ENCODE measurements at places on chromosomes 7 and 10.

DNA sequence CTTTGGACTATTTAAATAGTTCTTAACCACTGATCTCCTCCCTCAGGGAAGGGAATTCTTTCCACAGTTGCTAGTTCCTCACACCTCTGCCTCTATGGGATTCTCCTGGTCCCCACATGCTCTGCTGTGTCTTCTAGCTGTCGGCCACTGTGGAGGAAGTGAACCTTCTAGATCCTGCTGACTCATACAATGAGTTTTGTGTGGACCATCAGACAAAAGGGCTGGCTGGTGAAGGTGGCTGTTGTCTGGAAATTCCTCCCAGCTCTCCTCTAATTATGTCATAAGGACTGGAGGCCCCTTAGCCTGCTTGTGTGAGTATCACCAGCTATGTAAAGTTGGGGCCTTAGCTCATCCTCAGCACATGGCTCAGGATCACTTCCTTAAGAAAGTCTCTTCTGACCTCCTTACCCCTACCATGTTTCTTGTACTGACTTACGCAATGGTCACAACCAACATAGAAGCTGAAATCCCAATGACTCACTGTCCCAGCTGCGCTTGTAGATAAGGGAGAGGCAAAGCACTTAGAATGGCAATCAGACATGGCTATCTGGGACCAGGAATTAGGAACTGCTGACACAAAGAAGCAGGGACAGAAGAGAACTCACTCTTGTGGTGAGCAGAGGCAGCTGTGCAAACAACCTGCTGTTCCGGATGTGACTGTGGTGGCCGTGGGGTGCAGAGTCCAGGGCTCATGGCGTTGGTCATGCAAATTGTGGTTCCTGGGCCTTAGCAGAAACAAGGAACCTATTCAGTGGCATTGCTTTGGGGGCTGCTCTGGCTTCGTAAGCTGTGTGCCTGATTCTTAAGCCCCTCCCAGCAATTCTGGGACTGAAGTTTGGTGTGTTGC lies 2.5 kb upstream of the MACC1 start:
- DNase-seq, result no peak

DNA sequence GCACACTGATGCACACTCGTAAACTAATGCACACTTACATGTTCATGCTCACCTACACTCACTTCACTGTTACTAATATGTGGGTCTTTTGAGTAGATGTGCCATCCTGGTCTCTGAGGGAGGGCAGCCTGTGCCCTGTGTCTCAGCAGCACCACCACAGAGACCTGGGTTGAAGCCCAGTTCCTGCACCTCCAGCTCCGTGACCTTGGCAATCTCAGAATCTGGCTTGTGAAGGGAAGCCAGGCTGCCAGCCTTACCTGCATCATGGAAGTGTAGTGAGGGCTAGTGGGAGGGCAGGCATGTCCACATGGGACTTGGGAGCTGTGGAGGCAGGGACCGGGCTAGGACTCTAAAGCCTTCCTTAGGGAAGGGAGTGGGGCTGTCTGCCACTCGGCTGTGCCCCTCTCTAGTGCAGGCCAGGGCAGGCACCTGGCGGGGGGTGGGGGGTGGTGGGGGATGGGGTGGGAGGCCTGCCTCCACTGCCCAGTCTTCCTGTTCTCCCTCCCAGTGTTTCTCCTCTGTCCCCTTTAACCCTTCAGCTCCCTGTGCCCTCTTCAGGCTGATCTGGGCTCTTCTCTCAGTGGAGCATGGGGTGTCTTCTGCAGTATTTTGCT lies 8.1 kb downstream of the ADCY1 start:
- DNase-seq, result no peak

- DNase-seq, result no peak
Measured at GRCh38 chr7:75537731-75538130, 45.6 kb downstream of the SPDYE5 start.

- DNase-seq, result no peak
Measured at GRCh38 chr10:18325889-18326531, 185.8 kb downstream of the CACNB2 start.

DNA sequence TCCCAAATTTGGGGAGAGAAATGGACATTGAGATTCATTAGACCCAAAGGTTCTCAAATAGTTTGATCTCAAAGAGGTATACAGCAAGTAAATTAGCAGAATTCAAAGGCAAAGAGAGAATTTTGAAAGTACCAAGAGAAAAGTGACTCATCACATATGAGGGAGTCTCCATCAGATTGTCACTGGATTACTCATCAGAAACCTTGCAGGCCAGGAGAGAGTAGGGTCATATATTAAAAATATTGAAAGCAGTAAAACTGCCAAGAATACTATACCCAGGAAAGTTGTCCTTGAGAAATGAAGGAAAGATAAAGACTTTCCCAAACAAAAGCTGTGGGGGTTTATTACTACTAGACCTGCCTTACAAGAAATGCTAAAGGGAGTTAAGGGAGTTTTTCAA lies 140.6 kb downstream of the TMEM168 start:
- DNase-seq, result no peak

DNA sequence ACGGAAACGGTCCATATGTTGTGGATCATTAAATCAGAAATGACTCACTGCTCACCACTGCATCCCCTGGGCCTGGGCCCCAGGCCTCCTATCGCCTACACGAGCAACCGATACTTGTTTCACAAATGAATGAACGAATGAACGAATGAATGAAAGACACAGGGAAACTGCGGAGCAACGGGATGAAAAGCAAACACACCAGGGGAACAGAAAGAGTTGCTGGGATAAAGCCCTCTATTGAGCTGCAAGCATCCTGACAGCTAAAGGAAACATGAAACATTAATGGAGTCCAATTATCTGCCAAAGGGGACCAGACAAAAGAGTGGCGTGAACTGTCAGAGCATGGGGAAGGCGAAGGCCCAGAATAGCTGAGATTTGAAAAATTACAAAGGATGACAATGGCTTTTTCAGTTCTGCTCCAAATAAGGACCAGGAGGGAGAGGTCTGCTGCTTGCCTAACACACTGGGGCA lies 92.1 kb downstream of the GRB10 start:
- no peak for DNase-seq
